Fibroblast of mammary gland (primary cell): ENCODE measurements at places on chromosomes 6 and 20.

DNA sequence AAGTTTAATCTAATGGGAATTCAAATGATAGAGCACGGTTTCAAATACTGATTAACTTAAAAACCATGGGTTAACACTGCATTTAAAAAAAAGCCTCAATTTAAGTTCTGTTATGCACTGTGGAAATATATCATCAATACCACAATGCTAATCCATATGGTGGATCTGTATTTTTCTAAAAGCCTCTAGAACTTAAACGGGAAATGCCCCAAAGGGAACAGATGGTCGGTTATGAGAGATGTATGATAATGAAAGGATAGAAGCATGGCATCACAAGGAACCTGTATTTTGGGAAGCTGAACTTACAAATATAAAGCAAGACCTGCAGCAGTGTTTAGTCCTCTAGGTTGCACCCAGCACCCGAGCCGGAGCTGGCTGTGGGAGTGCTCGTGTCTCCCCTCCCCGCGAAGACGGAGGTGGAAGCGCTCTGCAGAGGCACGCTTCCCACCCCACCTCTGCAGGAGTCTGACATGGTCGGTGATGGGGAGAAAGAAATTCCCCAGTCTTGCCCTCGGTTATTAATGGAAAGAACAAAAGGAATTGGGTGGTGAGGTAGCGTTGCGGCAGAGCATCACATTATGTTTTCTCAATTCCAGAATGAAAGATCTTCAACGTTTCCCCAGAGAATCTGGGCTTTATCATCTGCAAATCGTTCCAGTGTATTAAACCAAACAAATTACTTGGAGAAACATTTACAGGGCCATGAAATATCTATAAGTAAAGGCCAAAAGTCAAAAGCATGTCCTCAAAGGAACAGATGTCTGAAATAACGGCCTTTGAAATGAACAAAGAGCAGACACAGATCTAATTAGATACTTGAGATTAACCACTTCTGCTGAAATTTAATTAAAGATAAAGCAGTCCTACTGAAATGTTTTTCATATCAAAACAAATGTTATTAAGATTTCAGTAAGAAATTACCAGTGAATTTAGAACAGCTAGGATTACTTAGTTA is 103.1 kb upstream of the POPDC3 start:
- no peak for DNase-seq

- no peak for DNase-seq
Measured at GRCh38 chr6:11968241-11968806, 43.8 kb upstream of the HIVEP1 start.

- peak; percentile 50 for DNase-seq
Measured at GRCh38 chr6:45415788-45416518, 38.2 kb upstream of the SUPT3H start.

- DNase-seq: no peak
Measured at GRCh38 chr6:25918083-25918683, 12.3 kb downstream of the SLC17A2 start.

DNA sequence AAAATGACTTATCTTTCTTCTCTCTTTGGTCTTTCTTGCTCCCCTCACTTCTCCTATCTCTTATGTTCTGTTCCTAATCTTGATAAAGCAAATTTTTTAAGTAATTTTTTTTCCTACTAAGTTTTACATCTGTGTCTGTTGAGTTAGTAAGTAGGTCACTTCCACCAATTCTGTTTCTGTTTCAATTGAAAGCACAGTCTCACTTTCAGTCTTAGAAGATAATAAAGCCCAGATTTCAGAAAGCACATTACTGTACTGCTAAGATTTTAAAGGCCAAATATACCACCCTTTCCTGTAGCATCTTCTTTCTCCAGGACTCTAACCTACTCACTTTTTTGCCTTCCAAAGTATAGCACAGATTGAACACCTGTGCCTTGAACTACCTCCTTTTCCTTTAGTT is 866.1 kb upstream of the ADGRB3 start:
- no peak for DNase-seq

- DNase-seq: peak; percentile 96
Measured at GRCh38 chr6:33410050-33410710, 634 bp upstream of the PHF1 start.

DNA sequence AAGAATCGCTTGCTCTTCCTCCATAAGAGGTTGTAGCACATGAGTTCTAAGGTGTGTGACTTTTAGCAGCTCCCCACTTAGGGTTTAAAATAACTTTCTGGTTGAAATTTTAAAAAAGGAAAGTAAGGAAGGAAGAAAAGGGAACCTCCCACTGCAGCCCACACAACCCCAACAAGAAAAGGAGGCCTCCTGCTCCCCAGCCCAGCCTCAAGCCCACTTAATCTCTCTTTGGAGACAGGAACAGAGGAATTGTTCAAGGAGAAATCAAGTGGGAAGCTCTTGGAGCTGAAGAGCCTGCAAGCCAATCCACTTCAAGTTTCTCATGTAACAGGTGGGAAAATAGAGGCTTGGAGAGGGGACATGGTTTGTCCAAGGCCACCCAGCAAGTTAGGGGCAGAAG is 39.1 kb upstream of the PREX1 start:
- DNase-seq: no peak
